ENCODE measurements at places on chromosomes 5 and 9. TPM values are rescaled to one million over a fixed set of nuclear protein-coding genes. Genes with fewer than 3 reads are reported as not detected.

The C1QTNF2 gene
- not detected for total RNA-seq

The ACOT12 gene
- total RNA-seq, result not detected

The NNT gene
- total RNA-seq, result 64.8 TPM

The TAS2R1 gene
- total RNA-seq, result not detected

The SH2D3C gene
- 25.1 TPM for total RNA-seq

The KIF4B gene
- total RNA-seq, result 0.07 TPM

The HTR4 gene
- not detected for total RNA-seq
